ENCODE measurements at places on chromosomes 16 and 17. TPM values are rescaled to one million over a fixed set of nuclear protein-coding genes. Genes with fewer than 3 reads are reported as not detected.

Gene MT1G
- total RNA-seq: 46.4 TPM

Gene CACNG3
- total RNA-seq: not detected

- no peak for DNase-seq
Observed at GRCh38 chr16:81638286-81638945, 140.7 kb upstream of the PLCG2 start.

GRCh38 chr16:23836404-23837311 is 875 bp downstream of the PRKCB start:
- no peak for DNase-seq

DNA sequence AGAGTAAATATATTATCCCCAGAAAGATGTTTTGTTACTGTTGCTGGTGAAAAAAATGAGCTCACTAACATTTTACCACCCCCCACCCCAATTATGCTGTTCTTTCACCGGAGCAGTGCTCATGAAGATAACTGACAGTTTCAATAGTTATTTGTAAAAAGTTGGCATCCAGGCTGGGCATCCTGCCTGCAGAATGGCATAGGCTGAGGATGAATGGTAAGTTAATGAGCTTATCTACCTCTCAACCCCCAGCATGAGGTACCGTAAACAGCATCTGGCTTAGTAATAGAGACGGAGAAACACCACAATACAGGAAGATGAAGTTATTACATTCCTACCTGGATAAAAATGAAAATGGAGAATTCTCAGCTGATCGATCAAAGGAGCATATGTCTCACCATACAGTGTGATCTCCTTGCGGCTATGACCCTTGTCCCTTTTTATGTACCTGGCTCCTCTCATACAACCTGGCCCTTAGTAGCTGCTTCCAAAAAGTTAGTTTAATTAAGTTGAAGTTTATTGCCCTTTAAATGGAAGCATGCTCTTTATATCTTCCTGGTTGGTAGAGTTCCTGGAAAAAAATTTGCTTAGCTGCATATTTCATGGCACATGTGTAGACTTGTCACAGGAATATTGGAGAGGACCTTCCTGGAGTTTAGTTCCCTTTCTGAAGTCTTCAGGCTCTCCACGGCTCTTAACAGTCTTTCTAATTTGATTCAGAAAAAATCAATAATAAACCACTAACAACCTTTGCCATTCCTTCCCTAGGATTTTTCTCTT is 61.2 kb upstream of the MPHOSPH6 start:
- DNase-seq: no peak

Data from lower leg skin (tissue), 4 donors.